SJCRH30 (cell line): ENCODE measurements at places on chromosomes 12 and 14.

GRCh38 chr12:82952946-82953345 lies 266.2 kb downstream of the TMTC2 start:
- H3K4me1 ChIP-seq: no peaks in the 10 kb centered on the region
- H3K27ac ChIP-seq: no peak overlapping the region
- H3K4me3 ChIP-seq: no peak overlapping the region
- H3K27me3 ChIP-seq: no peaks in the 10 kb centered on the region
- DNase-seq: no peak

GRCh38 chr14:101494826-101495225 lies 66.5 kb upstream of the DIO3 start:
- H3K4me3 ChIP-seq: no peak overlapping the region
- no peak overlapping the region for H3K27ac ChIP-seq
- no peaks in the 10 kb centered on the region for H3K36me3 ChIP-seq
- H3K4me1 ChIP-seq: no peaks in the 10 kb centered on the region
- no peaks in the 10 kb centered on the region for H3K27me3 ChIP-seq

GRCh38 chr14:93085911-93086310 lies 29.8 kb downstream of the ITPK1 start:
- DNase-seq: no peak
- H3K4me3 ChIP-seq: no peak overlapping the region
- H3K4me1 ChIP-seq: peaks cover 36% of the 10 kb centered on the region
- no peaks in the 10 kb centered on the region for H3K27me3 ChIP-seq

GRCh38 chr14:61350427-61351270 lies 29.3 kb downstream of the PRKCH start:
- no peaks in the 10 kb centered on the region; the same call in 1 of the 2 replicates for H3K27me3 ChIP-seq
- no peaks in the 10 kb centered on the region for H3K36me3 ChIP-seq
- no peak for DNase-seq
- H3K4me3 ChIP-seq: no peak overlapping the region

DNA sequence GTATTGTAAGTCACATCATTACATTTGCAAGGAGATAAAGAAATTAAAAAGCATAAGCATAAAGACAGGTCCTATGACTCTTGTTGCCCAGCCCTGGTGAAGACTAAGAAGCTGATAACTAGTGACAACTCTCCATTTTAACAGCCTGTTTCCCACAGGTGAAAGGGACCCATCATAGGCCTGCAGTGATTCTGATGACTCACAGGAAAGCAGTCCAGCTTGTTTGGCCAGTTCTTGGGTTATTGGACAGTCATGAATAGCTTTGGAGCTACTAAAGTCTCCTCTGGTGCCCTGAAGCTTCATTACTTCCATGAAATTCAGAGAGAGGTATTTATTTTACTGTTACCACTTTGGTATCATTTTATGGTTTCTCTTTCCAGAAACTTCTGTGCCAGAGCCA lies 55.5 kb upstream of the DYRK2 start:
- DNase-seq: peak; percentile 63
- H3K27me3 ChIP-seq: no peaks in the 10 kb centered on the region
- H3K36me3 ChIP-seq: no peaks in the 10 kb centered on the region
- H3K27ac ChIP-seq: peak overlapping the region; percentile 96

DNA sequence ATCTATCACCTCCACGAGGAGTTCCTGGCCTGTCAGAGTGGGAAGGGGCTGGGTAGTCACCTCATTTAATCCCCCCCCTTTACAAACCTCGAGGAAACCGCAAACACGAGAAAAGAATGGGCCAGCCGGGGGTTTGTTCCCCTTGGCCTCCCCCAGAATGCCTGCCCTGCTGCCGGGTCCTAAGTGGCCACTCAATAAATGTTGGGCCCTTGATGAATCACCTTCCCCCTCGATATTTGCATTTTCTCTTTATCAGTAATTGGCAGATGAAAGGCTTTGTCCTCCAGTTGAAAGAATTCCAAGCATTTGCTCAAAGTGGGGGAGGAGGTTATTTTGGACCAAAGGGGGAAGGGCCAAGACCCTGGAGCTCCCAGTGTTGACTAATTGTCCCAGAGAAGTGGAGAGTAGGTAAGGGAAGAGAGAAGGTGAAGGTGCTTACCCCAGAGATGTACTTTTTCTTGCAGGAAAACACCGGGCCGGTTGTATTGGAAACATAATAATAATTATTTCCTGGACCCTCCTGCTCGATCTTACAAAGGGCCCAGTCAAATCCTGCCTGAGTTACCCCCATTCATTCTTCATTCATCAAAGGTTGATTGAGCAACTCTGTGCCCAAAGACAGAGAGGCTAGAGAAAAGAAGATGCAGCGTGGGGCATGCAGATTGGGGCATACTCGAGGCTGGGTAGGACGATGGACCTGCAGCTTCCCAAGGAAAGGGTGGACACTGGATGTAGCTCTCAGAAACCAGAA lies 1.9 kb upstream of the KDM2B start:
- H3K27ac ChIP-seq: no peak overlapping the region; the same call in 1 of the 2 replicates
- H3K4me3 ChIP-seq: peak overlapping the region; percentile 63
- H3K36me3 ChIP-seq: no peaks in the 10 kb centered on the region
- no peaks in the 10 kb centered on the region for H3K27me3 ChIP-seq
- no peak for DNase-seq

DNA sequence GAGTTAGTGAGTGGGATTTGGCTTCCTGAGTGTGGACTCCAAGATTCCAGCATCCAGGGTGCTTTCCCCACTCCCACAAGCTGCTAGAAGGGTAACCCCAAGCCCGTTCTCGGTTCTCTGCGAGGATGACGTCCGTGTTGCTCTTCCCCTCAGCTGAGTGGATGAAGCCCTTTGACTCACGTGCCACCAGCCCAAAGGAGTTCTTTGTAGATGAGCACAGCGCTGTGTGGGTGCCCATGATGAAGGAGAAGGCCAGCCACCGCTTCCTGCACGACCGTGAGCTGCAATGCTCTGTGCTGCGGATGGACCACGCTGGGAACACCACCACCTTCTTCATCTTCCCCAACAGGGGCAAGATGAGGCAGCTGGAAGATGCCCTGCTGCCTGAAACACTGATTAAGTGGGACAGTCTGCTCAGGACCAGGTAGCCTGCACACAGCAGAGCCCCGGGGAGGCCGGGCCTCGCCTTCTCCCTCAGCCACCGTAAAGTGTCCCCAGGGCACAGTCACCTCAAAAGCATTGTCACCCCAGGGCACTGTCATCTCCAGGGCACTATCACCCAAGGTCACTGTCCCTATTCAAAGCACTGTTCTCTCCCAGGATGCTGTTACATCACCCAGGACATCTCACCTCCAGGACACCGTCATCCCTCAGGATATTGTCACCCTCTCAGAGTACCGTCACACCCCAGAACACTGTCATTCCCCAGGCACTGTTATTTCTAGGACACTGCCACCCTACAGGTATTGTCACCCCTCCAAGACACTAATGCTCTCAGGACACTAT lies 31.3 kb downstream of the SERPINA3 start:
- H3K4me3 ChIP-seq: no peak overlapping the region
- H3K27me3 ChIP-seq: no peaks in the 10 kb centered on the region
- no peak overlapping the region for H3K27ac ChIP-seq
- H3K4me1 ChIP-seq: no peaks in the 10 kb centered on the region
- no peak for DNase-seq

GRCh38 chr14:91415794-91416743 lies 1.6 kb downstream of the CCDC88C start:
- no peak overlapping the region for H3K27ac ChIP-seq
- no peaks in the 10 kb centered on the region for H3K27me3 ChIP-seq
- no peak for DNase-seq

DNA sequence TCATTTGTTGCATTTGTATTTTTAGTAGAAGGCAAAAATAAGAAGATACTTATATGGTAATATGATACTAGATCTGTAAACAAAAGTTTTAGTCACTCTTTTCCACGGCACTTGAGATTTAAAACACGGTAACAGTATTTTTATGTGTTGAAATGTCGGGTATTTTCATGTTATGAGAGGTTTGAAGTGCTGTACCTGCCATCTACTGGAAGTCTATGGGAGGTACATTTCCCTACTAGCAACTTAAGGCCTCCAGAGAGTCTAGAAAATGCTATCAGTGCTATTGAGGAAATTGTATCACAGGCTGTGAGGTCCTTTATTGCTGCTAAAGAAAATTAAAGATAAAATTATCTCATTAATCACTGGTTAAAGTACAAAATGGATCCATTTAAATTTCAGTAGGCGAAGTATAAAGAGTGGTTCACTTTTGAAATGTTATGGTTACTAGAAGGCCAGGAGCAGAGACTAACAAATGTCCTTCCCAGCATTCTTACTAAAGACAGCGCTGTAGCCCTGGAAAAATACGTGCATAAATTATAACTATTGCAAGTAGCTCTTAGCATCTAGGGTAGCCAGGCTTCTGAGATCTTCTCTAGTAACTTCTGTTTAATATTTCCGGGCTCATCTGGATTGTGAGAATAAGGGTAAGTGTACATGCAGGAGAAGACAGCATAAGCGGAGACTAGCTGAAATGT lies 77.6 kb upstream of the PRKD1 start:
- H3K27me3 ChIP-seq: no peaks in the 10 kb centered on the region
- 0 out of 2 replicates have a peak, but pooled peaks cover 4% of the 10 kb centered on the region for H3K4me1 ChIP-seq
- peak; percentile 9 for DNase-seq
- no peaks in the 10 kb centered on the region for H3K36me3 ChIP-seq
- no peak overlapping the region for H3K27ac ChIP-seq

- H3K4me1 ChIP-seq: peaks cover 26% of the 10 kb centered on the region
- no peaks in the 10 kb centered on the region for H3K36me3 ChIP-seq
- peak; percentile 23 for DNase-seq
- H3K4me3 ChIP-seq: no peak overlapping the region
These were observed 28.8 kb upstream of the BHLHE41 start for GRCh38 chr12:26153421-26154154.

GRCh38 chr12:18753481-18754123 lies 15.7 kb downstream of the CAPZA3 start:
- DNase-seq: peak; percentile 18
- H3K4me3 ChIP-seq: 0 out of 2 replicates have a peak overlapping the region, but pooled peaks have one; percentile 2

DNA sequence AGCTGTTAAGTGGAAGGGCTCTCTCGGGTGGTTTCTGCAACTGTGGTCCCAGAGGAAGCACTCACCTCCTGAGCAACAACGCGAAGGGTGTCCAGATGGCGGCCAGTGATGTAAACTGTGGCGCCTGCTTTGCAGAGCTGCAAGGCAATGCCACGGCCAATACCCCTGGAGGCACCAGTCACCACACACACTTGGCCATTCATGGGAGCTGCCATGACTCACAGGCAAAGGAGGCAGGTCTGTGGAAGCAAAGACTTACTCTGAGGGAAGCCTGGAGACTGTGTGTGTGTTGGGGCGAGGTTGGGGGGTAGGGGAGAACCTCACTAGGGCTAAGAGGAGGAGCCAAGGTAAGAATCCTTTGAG lies 707 bp downstream of the DHRS1 start:
- peaks cover 13% of the 10 kb centered on the region for H3K36me3 ChIP-seq
- peak; percentile 24 for DNase-seq
- H3K27me3 ChIP-seq: no peaks in the 10 kb centered on the region
- no peaks in the 10 kb centered on the region for H3K4me1 ChIP-seq

DNA sequence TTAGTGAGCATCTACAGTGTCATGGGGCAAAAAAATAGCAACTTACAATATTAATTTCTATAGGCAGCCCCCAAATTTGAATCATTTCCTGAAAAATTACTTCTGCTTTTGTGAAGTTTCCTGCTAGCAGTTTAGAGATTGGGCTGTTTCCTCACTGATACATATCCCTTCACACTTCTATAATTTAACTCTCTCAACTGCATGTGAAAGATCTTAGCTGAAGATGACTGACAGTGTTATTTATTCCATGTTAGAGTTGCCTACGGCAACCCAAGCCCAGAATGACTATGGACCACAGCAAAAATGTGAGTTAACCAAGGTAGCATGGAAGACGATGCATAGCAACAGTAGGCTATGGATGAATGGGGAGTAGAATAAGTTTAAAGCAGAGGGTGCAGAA lies at the start of gene KLRG1:
Gene KLRG1 (plus strand): TSS at position 134 of the 400 bp plus-strand sequence. CDS start 90 bp downstream, at position 224.
- H3K36me3 ChIP-seq: no peaks in the 10 kb centered on the region
- no peak for DNase-seq
- H3K27ac ChIP-seq: no peak within 1 kb of the TSS
- peaks cover 9% of the 10 kb centered on the region for H3K4me1 ChIP-seq
- no peaks in the 10 kb centered on the region for H3K27me3 ChIP-seq
- H3K4me3 ChIP-seq: no peak within 1 kb of the TSS

DNA sequence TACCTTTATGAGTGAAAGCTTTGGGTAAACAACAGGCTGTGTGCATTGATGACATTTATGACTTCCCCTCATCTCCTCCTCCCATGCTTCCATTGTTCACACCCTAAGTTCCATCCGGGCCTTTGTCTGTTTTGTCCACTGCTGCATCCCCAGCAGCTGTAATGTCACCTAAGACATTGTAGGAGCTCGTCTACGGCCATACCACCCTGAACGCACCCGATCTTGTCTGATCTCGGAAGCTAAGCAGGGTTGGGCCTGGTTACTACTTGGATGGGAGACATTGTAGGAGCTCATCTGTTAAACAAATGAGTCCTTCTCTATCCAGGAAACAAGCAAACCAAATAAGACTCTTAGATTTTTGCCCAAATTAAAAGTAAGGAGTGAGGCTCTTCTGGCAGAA lies 40.4 kb upstream of the SYCP3 start:
- H3K4me1 ChIP-seq: no peaks in the 10 kb centered on the region
- DNase-seq: no peak
- H3K27ac ChIP-seq: no peak overlapping the region
- no peaks in the 10 kb centered on the region for H3K36me3 ChIP-seq
- H3K4me3 ChIP-seq: no peak overlapping the region

- H3K4me3 ChIP-seq: no peak overlapping the region
- H3K4me1 ChIP-seq: no peaks in the 10 kb centered on the region
- no peak overlapping the region for H3K27ac ChIP-seq
- H3K36me3 ChIP-seq: no peaks in the 10 kb centered on the region
These were observed 270.9 kb downstream of the ALX1 start for GRCh38 chr12:85550924-85551323.

DNA sequence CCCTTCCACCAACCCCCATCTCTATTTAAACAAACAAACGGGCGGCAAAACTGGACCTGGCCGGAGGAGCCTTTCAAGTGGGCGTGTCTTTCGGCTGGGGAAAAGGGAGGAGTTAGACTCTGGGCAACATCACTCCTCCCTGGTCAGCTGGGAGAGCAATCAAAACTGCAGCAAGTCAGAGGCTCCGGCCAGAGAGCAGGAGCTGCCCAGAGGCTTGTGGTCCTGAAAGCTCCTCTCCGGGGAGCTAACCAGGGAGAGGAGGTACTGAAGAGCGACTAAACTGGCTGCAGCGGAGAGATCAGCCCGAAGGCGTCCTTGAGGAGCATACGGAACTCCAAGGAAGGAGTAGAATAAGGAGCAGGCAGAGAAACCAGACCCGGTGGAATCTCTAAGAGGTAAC lies at the start of gene NEUROD4:
Gene NEUROD4 (plus strand): TSS at position 191 of the 400 bp plus-strand sequence. CDS start 6,466 bp downstream, outside the sequence.
- no peaks in the 10 kb centered on the region for H3K36me3 ChIP-seq
- H3K4me3 ChIP-seq: no peak within 1 kb of the TSS
- peak; percentile 33 for DNase-seq

DNA sequence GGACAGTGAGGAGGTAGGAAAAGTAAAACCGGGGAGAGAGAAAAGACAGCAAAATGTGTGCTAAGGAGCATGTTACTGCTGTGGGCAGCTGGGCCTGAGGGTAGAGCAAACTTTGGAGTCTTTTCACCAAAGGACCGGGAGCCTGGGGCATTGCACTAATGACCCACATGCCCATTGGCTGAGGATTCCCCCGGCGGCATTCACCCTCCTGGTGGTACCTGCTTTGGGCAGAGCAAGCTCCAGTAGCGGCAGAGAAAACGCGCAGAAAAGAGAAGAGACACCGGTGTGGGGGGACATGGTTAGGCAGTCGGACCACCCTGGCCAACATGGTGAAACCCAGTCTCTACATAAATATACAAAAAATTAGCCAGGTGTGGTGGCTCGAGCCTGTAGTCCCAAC lies 83.4 kb upstream of the ESRRB start:
- DNase-seq: no peak
- H3K4me1 ChIP-seq: no peaks in the 10 kb centered on the region
- no peak overlapping the region for H3K27ac ChIP-seq
- H3K4me3 ChIP-seq: no peak overlapping the region
- no peaks in the 10 kb centered on the region for H3K27me3 ChIP-seq
